CD4-positive, alpha-beta T cell treated with Interleukin-10 for 1 hour (primary cell): ENCODE measurements at places on chromosomes 7 and 10.

DNA sequence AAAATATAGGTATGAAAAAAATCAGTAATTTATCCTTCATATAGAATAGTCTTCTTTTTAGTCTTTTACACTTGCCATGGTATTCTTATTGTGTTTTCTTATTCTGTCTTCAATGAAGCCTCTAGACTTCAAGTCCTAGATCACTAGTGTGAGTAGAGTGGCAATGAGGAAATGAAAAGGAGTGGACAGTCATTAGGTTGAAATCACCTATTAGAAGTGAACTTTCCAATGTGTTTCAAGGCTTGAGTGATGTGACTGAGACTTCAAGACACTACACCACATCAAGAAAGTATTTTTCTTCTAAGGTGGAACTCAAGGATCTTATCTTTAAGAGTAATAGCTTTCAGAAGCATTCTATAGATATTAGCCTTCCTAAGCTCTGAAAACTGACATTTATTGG lies 357.8 kb upstream of the MBL2 start:
- no peak for DNase-seq

DNA sequence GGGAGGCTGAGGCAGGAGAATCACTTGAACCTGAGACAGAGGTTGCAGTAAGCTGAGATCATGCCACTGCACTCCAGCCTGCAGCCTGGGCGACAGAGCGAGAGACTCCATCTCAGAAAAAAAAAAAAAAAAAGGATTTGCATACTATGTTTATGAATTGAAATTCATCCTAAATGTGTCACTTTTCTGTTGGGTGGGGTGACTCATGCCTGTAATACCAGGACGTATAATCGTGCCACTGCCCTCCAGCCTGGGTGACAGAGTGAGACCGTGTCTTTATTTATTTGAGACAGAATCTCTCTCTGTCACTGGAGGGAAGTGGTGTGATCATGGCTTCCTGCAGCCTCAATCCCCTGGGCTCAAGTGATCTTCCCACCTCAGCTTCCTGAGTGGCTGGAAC lies 5.8 kb downstream of the ZNF212 start:
- no peak for DNase-seq

DNA sequence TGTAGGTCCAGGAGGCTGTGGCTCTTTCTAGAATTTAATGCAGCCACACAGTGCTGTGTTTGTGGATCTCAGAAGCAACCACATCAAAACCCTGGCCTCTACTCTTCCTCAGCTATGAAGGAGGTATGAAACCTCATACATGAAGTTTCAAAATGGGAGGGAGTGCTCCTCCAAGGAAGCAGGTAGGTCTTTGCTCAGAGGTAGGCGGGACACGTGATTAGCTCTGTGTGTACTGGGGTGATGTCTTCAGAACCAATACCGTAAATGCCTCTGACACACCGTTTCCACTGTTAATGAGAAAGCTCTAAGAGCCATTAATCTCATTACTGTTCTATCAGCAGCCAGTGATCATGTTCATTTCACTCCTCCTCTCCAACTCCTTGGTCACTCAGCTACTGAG lies 126.1 kb downstream of the PLXNA4 start:
- DNase-seq: no peak

DNA sequence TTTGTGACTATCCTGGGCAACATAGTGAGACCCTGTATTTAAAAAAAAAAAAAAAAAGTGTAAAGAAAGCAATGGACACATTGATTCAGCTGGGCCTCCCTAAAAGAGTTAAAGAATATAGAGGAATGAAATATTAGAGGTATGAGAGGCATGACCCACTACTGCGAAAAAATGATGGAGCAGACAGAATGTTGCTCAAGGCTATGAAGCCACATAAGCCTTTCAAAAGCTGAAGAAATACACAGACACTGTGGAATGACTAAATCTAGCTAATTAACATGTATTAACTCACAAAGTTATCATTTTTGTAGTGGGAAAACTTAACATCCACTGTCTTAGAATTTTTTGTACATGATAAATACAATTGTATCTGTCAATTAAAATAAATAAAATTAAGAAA lies 107.3 kb downstream of the HGF start:
- DNase-seq: no peak

DNA sequence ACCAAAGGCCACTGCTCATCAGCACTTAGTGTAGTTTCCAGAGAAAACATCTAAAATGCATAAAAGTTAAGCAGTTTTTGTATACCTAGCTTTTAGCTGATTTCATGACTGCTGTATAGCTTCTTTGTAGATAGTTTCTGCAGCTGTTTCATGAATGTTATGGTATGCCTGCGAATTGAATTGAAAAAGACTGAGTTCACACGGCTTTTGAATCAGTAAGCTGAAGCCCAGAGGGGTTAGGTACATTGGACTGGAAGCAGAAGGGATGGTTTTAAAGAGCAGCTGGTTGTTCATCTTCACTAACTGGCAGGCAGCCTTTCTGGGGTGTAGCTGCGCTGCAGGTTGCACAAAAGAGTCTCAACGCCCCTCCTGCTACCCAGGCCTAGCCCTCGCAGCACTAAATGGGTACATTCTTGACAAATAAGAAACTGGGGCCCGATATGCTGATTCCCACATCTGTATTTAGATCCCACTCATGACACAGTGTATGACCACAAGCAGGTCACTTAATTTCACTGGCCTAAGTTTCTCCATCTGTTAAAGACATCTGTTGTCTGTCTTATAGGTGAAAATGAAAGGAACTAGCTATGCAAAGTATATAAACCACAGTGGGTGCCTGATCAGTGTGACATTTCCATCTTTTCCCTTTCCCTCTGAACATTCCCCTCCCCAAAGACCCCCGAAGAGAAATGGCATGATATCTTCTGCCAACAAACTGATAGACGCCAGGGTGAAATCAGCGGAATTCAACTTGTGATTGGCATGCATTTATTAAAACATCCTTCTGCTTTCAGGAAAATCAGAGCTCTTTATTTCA lies 85.9 kb upstream of the AGBL3 start:
- DNase-seq: no peak

DNA sequence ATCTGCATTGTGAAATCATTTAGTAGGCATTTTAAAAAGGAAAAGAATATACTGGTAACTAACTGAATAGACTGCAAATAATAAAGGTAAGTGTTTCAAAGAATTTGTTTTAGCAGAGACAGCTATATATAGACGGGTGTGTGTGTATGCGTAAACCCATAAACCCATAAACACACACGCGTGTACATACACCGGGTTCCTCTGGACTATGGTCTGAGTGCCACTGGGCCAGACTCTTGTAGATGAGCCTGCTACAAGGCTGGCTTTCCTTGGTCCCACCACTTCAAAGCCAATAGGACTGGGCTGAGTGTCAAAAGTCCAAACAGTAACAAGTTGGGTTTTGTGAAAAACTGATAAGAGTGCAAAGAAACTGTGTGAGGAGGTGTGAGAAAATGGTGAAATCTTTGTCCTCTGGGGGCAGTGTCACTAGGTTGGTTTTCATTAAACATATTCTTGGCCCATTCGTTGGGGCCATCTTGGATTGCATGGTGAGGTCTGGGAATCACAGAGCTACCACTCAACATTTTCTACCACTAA lies 39.8 kb downstream of the GNA12 start:
- DNase-seq: no peak

DNA sequence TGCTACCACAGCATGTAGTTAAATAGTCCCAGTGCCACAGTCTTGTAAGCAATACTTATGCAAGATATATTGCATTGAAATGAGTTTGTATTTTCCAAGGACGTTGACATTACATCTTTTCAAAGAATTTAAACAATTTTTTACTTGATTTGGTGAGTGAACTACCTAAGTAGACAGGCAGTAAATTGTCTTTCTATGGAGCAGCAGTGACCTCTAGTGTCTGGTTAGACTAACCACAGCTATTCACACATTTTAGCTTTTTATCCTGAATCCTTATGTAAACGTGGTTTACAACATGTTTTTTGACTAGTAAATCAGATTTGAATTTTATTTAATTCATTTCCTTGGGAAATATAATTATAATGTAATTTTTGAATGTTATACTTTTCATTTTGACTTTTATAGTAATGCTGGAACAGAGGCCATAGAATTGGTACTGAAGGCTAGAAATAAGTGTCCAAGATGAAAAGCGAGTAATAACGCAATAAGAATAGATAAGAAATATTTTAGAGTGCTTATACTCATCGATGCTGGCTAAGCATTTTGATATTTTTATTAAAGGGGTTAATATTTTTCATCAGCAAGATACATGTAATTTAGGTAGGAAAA lies 5.6 kb downstream of the LRRTM3 start:
- no peak for DNase-seq

DNA sequence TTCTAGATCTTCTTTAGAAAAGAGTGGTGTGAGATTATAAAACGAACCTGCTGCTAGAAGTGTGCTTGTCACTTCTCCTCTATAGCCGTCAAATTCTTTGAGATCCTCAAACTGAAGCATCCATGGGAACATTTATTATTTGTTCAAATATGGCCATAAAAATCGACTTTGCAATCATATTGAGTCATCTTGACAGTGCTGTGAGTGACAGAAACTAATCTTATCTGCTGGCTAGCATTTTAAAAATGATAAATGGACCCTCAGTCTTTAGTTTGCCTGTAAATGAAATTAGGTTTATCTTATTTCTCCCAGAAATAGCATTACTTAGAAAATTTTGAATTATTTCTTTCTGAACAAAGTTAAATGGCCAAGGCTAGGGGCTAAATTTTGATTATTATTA lies 290.8 kb downstream of the EXOC4 start:
- DNase-seq: no peak

- DNase-seq: no peak
Measured at GRCh38 chr7:134780166-134780828, 863 bp downstream of the CALD1 start.

DNA sequence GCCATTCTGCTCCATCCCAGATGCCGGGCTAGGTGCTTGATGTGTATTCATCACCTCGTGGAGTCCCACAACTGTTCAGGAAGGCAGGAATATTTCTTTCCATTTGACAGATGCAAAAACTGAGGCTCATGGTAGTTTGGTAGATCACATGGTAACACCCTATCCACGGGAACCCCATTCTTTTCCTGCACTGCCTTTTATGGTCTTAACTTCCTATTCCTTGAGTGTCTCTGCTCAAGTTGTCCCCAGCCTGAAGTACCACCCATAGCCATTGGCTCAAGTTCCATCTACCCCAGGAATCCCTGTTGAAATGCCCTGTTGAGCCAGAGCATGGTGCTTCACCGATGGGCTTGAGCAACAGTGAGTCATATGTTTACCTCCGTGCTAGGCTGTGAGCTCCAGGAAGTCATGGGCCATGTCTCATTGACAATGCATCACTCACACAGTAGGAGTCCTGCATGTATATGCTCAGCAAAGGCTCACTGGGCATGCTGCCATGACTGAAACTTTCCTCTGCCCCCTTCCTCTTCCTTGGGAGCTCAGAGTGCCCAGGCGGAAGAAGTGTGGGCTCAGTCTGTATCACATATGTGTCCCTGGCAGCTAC lies 71.7 kb upstream of the ADAM12 start:
- no peak for DNase-seq

- peak; percentile 64 for DNase-seq
Measured at GRCh38 chr10:42753126-42753506, 29.5 kb upstream of the BMS1 start.

GRCh38 chr7:37216156-37216852 lies 232.4 kb downstream of the ELMO1 start:
- no peak for DNase-seq

GRCh38 chr10:30510184-30510931 lies 76.4 kb downstream of the MAP3K8 start:
- no peak for DNase-seq

DNA sequence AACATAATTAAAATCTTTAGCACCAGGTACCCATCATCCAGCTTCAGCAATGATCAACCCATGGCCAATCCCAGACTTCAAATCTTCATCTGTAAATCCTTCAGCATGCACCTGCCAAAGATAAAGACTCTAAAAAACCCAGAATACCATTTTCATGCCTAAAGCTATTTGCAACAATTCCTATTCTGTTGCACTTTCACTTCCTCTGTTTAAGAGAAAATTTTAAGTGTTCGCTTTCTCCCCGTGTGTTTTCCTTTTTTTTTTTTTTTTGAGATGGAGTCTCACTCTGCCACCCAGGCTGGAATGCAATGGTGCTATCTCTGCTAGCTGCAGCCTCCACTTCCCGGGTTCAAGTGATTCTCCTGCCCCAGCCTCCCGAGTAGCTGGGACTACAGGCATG lies 31.8 kb upstream of the HTR5A start:
- no peak for DNase-seq

DNA sequence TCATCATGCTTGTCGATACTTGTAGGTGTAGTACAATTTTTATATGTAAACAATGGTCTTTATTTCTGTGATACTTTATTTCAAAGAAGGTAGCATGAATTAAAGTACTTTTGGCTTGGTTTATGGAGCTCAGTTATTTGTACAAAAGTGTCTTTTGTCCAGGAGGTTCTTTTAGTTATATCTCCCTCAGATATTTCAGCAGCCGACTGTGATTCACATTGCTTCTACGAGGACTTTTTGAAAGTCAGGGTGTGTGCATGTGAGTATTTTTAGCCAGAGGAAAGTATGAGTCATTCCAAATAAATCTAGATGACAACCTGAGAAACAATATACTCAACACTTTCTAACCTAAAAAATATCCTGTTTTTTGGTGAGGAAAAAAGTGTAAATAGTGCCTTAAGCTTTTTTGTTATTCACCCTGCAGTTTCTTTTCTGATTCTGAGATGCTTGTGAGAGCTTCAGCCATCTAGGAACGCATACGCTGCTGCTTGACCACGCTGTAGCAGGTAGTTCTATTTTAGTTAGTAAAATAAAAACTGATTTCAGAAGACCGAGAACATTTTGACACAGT lies 595 bp upstream of the SUN1 start:
- peak; percentile 44 for DNase-seq

DNA sequence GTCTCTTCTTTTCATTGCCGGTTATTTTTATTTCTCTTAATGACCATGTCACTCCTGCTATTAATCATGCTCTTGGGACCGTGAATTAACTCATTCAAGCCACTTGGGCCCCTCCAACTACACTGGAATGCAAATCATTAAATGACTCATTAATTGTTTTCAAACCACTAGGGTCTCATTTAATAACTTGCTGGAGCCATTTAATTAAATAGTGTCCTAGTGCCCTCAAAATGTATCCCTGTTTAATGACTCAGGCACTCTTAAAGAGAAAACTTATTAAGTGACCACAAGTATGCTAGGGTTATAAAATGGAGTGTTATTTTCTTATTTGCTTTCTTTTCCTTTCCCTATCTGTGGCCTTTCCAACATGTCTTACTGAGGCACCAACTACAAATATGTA lies 73.0 kb downstream of the PLXDC2 start:
- DNase-seq: no peak

DNA sequence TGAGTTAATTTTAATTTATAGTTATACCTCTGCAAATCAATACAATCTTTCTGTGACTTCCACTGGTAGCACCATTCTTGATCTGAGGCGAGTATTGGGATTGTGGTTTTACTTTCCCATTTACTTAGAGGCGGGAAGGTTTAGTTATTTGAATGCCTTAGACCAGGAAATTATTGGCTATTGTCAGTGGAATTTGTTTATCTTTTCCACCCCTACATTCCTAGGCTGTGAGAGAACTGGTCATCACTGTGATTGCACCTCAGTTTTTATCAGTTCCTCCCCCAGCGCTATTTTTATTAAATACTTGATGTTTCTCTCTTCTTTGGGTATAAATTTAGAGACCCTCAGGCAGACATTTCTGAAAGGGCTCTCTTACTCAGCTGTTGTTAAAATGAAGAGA lies 29.9 kb downstream of the CDK14 start:
- DNase-seq: no peak

- DNase-seq: no peak
Measured at GRCh38 chr7:35268953-35269352, 15.1 kb upstream of the TBX20 start.

GRCh38 chr10:100529475-100530298 lies at the start of gene NDUFB8:
NDUFB8 (minus strand) TSS chr10:100529871; CDS start chr10:100529851, 20 bp downstream.
- DNase-seq: peak; percentile 92

GRCh38 chr7:69738396-69738951 lies 140.2 kb downstream of the AUTS2 start:
- DNase-seq: no peak
